ENCODE measurements at places on chromosomes 12 and 14. TPM values are rescaled to one million over a fixed set of nuclear protein-coding genes. Genes with fewer than 3 reads are reported as not detected.

DNA sequence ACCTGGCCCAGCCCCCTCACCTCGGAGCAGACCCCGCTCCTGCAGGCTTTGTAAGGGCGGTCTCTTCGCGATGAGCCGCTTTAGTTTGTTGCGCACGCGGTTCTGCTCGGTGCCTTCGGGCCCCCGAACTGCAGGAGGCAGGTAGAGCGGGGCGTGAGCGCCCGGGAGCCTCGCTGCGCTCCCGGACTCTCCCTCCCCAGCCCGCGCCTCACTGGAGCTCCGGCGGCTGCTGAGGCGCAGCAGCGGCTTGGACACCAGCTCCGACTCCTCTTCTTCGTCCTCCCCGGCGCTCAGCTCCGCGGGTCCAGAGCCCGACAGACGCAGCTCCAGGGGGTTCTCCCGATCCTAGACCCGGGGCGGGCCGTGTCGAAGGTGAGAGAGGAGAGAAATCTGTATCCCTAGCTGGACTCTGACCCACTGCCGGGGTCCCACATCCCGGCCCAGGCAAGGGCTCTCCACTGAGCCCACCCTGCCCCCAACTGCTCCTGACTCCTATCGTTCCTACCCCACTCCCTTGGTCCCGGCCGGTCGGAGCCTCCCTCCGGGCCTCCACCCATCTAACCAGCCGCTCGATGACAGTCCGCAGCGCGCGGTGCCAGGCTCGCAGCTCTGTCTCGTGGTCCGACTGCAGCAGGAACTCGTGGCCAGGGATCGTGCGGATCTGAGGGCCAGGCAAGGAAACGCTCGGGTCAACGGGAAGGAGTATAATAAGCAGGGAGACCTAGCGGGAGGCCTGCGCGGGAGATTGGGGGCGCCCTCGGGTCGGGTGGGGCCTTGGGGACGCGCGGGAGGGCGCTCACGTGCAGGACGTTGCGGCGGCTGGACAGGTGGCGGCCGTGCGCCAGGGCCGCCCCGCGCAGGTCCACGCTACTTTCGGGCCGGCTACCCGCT, 4.2 kb downstream of the ARHGAP9 start:
- DNase-seq: no peak

The GPRC5A gene
- 230 TPM for polyA plus RNA-seq

- no peak for DNase-seq
Measured at GRCh38 chr12:6062757-6063735, 61.4 kb downstream of the VWF start.

DNA sequence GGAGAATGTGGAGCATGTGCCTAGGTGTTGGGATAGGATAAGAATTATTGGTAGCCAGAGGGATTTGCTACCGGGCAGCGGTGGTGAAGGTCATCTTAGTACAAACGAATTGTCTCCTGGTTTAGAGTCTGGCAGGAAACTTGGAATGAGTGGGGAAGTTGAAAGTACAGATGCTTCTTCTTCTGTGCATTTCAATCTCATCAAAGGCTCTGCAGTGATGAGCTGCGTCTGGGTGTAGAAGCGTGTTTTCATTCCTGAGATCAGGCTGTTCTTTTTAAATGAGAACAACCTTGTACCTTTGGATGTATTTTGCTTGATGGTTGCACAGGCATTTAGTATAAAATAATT, 2.1 kb downstream of the WNK1 start:
- DNase-seq: no peak

DNA sequence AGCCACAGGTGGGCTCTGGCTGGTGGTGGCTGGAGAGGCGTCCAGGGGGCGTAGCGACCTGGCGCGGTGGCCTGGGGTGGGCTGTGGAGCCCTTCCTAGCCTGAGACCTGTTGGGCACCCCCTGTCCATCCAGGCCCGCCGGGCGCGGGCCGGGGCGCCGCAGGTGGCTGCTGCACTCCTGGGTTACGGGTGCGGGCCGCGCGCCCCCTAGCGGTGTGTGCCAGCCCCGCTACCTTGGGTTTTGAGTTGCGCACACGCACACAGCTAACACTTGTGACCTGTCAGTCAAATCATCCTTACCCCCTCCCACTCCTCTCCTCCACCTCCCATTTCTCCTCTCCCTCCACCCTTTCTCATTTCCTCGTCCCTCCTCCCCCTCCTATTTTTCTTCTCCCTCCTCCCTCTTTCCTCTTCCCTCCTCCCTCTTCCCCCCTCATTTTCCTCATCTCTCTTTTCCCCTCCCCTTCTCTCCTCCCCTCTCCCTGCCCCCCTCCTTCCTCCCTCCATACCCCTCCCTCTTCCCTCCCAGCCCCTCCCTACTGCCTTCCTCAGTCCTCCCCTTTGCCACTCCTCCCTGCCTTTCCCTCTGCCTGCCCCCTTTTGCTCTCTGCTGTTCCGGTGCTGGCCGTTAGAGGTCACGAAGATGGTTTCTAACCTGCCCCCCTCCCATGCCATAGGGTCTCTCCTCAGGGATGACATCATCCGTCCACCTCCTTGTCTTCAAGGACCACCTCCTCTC, 2.3 kb downstream of the MEG3 start:
- no peak for DNase-seq

- no peak for DNase-seq
Measured at GRCh38 chr14:102971836-102972606, 49.6 kb downstream of the AMN start.

- DNase-seq: no peak
Measured at GRCh38 chr14:75220156-75220555, 43.7 kb upstream of the TMED10 start.

- DNase-seq: no peak
Measured at GRCh38 chr12:24011927-24012507, 62.5 kb upstream of the SOX5 start.

The ERBB3 gene
- 4.7 TPM for polyA plus RNA-seq

DNA sequence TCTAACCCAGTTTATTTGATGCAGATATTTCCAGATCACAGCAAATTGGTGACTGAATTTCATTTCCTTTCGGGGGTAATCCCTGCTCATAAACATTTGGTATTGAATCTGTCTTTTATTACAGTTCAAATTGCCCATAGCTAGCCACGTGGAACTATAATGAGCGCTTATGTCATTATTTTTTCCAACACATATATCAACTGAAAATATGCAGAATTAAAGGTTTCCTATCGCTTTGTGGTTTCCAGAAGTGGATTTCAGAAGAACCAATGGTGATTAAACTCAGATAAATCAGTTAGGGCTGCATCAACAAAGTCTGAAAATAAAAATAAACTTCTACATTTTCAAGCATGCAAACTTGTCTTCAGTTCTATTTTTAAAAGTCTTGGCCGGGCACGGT, 111.9 kb downstream of the PIK3C2G start:
- no peak for DNase-seq

All from BJ (cell line).